ENCODE measurements at places on chromosomes 7 and 10.

GRCh38 chr7:31023877-31024276 lies 28.2 kb upstream of the ADCYAP1R1 start:
- no peak for DNase-seq

DNA sequence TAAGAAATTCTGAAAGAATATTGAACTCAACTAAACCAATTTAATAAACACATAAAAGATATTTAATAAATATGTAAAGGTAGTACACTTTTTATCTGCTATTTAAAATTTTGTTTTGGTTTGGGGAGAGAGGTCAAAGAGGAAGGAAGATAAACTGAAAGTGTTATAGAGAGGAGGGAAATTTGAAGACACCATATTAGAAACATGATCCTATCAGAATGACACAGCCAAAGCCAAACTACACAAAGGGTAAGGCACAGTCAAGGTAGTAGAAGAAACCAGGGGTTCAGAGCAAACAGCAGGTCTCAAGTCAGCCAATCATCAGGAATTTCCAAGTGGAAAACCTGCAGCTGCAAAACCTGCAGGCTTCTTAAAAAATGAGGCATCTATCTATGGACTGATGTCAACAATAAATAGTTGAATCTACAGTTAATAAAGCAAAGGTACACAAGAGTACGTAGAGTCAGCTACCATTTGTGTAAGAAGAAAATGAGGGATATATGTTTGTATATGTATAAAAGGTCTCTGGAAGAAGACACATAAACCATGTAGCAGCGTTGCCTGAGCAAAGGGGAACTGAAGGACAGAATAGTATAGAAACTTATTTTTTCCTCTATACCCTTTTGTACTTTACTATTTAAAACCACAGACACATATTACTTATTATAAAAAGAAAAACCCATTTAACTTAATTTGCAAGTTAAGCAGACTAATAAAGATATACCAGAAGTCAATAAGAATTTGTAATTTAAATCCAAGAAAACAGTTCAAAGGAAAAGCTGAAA lies 10.0 kb downstream of the ZNF800 start:
- DNase-seq: no peak

DNA sequence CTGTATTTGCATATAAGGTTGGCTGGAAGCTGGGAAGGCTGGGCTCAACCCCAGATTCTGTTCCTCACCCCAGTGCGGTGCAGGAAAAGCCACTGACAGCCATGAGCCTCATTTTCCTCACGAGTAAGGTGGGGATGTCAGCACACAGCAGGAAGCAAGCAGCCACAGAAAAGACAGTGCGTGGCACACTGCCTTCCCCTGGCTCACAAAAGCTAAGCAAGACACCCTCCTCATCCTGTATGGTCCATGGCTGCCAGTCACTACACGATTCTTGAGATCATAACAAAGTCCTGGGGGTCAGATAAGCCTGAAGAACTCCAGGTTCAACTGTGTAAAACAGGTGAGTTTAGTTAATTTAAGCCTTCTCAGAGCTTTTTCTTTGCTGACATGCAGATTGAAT lies 28.9 kb upstream of the DDC start:
- DNase-seq: no peak

GRCh38 chr10:81838950-81839349 lies 36.0 kb upstream of the NRG3 start:
- DNase-seq: no peak

GRCh38 chr7:56083150-56083785 lies 9.5 kb downstream of the PHKG1 start:
- DNase-seq: no peak

- no peak for DNase-seq
These were observed 54.5 kb downstream of the RAB18 start for GRCh38 chr10:27558612-27559020.

DNA sequence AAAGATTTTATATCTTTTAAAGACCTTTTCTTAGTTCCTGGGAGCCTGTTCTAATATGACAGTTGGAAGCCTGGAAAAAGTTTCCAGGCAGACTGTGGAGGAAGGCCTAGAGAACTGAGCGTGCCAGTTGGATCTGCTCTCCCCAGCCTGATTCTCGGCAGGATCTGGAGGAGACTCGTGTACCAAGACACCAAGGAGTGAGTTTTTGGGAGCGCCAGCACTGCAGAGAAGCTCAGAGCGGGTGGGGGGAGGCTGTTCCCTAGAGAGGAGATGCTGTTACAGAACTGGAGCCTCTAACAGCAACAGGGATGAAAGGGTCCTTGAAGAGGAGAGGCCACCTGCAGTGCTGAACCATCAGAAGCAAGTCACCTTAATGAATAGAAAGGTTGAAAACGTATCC lies 52.9 kb downstream of the LYZL2 start:
- DNase-seq: no peak

- DNase-seq: no peak
These were observed 18.8 kb upstream of the ABCB5 start for GRCh38 chr7:20596653-20597052.

GRCh38 chr10:103576862-103577261 lies 83.4 kb downstream of the NEURL1 start:
- DNase-seq: no peak

DNA sequence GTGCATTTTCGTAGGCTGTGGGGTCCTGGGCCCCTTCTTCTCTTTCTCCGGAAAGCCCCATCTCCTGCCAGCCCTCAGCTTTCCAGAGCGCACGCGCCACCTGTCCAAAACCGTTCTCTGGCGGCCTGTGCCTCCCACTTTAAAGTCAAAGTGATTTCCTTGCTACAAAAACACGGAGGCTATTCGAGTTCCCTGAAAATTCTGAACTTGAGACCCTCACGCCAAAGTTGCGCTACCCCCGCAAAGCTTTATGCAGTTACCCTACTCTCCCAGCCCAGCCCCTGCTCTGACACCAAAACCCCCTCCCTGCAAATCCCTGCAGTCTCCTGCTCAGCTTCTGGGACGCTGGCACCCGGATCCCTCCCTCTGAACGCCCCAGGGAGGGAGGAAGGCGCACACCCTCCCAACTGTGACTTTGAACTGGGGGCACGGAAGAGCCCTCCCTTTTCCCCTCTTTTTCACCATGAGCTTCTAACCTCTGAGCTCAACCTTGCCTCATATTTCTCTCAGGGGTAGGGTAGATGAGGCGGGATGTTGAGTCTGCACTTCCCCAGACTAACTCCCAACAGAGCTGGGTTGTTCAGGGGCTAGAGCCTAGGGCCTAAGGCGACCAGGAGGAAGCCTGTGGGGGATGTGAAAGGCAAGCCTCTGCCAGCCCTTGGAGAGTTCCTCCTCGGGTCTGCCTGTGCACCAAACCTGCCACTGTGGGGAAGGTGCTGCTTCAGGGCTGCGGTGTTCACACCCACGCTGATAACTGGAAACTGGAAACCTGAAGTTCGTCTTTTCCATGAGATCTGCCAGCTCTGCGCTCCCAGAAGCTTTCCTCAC lies 2.7 kb upstream of the PAX4 start:
- no peak for DNase-seq

- DNase-seq: no peak
These were observed 89.4 kb downstream of the DGKI start for GRCh38 chr7:137757146-137757925.

DNA sequence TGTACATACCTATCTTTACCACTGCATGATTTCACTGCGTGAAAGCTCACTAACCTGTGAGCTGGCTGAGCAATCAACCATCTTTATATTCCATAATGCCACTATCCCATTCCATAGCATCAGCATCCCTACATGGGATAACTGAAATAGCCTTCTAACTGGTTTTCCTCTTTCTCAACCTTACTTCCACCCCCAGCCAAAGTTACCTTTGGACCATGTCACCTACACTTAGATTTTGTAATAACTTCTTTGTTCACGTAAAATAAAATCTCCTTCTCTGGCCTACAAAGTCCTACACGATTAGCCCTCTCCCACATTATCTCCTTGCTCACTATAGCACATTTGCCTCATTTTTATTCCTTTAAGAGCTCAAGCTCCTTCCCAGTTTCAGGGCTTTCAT lies 2.5 kb downstream of the PSMA2 start:
- DNase-seq: no peak

DNA sequence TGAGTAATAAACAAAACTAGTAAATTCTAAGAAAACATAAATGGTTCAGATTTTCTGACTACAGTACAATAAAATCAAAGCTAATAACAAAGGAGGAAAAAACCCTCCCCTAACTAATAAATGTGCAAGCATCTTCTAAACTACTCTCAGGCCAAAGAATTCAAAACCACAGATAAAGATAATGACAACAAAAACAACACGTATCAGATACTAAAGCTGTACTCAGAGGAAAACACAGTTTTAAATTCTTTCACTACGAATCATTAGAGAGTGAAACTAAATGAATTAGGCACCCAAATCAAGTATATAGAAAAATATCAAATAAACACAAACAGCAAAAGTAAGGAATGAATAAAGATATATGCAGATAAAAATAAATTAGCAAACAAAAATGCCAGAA lies 200.9 kb downstream of the TEX36 start:
- no peak for DNase-seq

DNA sequence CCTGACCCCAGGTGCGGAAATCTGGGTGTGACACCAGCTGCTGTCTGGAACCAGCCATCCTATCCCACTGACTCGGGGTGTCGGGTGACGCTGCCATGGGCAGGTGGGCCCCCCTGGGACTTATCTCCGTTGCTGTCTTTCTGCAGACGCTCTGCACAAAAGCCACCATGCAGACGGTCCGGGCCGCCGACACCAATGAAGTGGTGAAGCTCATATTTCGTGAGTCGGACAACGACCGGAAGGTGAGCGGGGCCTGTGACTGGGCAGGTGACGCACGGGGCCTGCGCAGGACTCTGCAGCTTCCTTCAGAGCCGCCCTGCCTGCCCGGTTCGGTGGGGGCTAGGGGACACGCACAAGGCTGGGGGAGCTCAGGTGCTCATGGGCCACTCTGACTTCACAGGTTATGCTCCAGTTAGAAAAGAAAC lies 36.6 kb downstream of the NKX6-2 start:
- no peak for DNase-seq

DNA sequence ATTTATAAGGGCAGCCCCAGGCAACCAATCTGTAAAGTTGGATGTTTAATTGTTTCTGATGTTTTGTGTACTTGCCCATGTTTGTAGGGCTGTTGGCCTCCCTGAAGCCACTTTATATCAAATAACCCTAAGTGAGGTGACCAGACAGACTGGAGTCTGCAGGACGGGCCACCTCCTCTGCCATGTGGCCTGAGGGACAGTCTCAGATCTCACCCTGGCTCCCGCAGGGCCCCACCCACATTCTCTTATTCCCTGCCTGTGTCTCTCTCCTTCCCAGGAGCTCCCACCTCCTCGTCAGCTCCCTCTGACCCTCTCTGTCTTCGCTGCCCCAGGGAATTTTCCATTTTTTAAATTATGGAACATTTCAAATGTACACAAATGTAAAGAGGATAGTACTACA lies 9.5 kb upstream of the C10orf71 start:
- DNase-seq: no peak

GRCh38 chr7:21071561-21072501 lies 285.1 kb upstream of the SP8 start:
- DNase-seq: no peak

DNA sequence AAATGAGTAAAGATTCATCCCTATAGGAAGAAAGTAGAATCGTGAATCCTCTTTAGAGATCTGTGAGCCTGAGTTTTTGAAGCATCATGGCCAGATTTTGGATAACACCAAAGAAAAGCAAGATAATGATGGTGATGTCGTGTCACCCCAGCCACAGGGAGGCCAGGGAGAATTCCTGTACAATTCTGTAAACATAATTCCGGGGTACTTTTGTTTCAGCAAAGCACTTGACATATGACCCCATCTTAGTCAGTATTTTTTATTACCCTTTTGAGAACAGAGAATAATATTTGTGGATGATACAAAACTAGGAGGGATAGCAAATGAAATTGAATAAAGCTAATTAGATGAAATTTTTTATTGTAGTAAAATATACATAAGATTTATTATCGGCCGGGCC lies 33.8 kb downstream of the NACAD start:
- DNase-seq: no peak

GRCh38 chr10:48656241-48656913 lies 28.3 kb upstream of the WDFY4 start:
- peak; percentile 57 for DNase-seq

- no peak for DNase-seq
These were observed 187.4 kb upstream of the PDE1C start for GRCh38 chr7:32257621-32258020.

GRCh38 chr10:108850138-108850854 lies 1073.0 kb downstream of the XPNPEP1 start:
- no peak for DNase-seq

DNA sequence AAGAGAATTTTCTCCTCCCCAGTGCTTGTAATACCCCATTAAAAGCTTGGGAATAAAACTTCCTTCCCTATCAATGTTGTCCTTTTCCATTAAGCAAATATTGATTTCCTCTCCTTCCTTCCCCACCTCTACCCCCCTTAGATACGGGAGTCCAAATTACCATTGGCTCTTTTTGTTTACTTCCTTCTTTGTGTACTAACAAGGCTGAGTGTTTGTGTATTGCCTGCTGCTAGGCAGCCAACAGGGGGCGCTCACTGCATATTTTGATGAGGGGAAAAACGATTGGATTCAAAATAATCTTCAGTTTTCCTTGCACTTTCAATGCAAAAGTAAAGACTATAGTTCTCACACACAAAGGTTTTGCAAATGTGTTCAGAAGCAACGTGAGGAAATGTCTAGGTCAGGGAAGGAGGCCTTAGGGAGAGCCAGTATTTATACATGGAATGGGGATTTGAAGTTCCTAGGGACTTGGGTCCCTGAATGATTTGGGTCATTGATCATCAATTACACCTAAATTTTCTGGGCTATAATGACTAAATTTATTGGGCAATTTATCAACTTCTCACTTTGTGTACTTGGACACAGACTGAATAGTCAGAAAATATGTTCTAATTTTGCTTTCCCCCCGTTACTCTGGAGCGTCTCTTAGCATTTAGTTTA lies 23.6 kb upstream of the VPS41 start:
- peak; percentile 9 for DNase-seq

DNA sequence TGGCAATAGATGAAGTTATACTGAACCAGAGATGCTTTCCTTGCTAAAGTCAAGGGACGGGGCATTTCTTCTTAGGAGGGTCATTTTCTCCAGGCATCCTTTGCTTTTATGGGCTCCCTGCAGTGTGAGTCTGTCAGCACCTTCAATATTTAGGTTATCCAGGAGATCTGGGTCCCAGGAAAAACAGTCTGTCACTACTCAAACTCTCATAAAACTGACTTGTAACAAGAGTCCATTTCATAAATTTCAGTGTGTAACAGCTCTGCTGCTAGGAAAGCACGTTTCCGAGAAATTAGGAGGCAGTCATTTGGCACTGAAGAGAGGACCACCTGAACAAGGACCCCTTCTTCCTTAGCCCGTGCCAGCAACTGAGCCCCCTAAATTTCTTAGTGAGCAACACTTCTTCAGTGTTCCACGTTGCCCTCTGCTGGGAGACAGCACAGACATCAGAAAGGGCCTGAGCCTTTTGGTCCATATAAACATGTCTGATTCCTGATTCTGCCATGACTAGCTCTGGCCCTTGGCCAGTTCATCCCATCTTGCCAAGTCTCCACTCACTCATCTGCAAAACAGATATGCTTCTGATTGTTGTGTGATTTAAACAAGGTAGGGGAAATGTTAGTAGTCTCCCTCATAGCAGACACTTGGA lies 7.2 kb downstream of the GCC1 start:
- no peak for DNase-seq

GRCh38 chr10:1293636-1294435 lies 237.7 kb downstream of the WDR37 start:
- no peak for DNase-seq

All from stimulated activated CD8-positive, alpha-beta memory T cell treated with anti-CD3 and anti-CD28 coated beads, Interleukin-7, amount 100 ng/mL, for 1 hour (primary cell).